ENCODE measurements at places on chromosomes 13 and 19.

- no peak for DNase-seq
Measured at GRCh38 chr13:98632961-98633360, 56.1 kb upstream of the STK24 start.

DNA sequence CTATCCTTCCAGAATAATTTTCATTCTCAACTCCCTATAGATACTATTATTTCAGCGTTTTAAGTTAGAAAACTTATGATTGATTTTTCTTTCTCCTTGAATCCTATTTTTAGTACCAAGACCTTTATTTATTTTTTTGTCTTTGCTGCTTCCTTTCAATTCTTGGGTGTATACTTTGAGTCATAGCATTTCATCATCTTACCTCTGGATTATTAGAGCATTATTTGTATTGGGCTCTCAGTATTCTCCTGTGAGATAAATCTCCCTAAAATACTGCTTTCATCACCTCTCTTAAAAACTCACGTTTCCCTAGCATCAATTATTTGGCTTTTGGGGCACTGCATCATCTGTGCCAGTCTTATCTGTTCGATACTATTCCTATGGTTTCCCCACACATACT, 222.8 kb downstream of the POSTN start:
- DNase-seq = no peak

GRCh38 chr19:50204811-50205675, 1.6 kb downstream of the MYH14 start:
- peak; percentile 59 for DNase-seq

DNA sequence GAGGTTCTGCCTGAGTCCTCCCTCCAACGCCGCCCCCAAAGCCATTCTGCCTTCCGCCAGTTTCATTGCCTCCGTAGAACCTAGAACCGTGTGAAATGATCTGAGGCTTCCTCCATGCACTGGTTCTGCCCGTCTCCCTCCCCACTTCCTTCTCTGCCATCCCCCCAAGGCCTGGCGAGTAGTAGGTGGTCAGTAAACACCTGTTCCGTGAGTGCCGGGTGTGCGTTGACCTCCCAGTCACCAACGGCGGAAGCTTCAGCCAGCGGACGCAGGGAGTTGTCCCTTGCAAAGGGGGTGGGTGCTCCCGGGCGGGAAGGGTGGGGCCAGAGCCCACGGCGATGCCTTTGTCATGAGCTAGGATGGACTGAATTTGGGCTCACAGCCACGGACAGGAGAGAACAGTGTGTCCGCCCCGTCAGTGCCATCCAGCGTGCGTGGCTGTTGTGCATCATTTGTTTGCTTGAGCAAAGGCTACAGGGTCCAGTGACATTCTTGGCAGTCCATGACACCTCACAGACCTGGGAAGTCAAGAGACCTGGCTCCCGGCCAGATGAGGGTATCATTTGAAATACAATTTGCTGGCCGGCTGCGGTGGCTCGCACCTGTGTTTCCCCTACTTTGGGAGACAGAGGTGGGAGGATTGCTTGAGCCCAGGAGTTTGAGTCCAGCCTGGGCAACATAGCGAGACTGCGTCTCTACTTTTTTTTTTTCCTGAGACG, 43.1 kb downstream of the NFIC start:
- DNase-seq = no peak

DNA sequence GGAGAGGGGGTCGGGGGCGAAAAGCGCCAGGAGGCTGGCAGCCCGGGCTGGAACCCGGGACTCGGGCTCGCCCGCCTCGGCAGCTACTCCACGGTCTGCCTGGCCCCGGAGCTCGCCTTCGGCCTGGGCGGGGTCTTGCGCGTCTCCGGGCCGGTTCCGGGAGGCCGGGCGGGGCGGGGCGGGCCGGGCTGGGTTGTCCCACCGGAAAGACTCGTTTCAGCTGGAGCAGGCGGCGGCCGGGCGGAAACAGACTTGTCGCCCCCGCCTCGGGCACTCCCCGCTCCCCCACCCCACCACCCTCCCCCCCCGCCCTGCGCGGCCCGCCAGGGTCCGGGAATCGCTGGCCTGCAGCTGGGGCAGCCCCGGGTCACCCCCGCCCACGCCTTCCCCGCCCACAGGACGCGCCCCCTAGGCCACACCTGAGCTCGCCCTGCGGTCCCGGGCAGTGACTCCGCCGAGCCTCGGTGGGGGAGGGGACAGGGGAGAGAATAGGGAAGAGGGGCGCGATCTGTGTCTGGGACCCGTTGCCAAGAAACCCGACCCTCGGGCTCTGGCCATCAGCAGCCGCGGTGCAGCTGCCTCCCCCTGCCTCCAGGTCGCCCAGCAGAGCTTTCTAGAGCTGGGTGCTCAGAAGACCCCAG, 109.4 kb downstream of the KCTD15 start:
- no peak for DNase-seq

GRCh38 chr19:33133438-33134031, 1.6 kb downstream of the WDR88 start:
- no peak for DNase-seq

DNA sequence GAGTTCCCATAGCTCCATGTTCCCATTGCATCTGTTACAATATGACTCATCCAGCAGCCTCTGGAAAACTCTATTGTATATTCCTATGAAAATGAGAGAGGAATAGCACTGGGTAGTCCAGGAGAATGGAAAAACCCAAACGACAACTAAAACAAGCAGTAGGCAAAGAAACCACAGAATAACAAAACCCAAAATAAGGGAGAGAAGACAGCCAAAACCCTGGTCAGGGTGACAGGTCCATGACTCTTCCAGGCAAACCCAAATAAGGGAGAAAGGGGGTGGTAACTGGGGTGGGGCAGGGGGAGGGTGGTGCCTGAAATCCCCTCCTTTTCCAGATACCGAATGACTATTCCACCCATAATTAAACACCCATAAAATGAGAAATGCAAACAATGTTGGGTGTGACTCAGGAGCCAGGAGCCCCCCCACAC, 4.0 kb upstream of the ZNF8 start:
- DNase-seq = no peak

DNA sequence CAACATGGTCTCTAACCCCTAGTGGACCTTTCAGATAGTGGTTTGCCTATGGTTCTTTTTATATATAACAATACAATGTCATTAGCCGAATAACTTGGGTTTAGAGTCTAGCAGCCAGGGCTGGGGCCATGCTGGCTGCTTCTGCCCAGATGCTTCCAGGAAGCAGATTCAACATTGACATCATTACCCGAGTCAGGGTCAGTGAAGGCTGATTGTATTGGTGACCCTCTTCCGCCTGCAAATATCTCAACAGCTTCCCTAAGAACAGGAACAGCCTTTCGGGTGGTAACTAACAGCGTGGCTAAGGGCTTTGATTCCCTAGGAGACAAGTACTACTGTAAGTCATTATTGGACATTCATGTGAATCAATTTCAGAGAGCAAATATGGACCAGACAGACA, 476.4 kb downstream of the UQCRFS1 start:
- DNase-seq = peak; percentile 5

GRCh38 chr13:60410299-60410698, 13.3 kb downstream of the TDRD3 start:
- no peak for DNase-seq

DNA sequence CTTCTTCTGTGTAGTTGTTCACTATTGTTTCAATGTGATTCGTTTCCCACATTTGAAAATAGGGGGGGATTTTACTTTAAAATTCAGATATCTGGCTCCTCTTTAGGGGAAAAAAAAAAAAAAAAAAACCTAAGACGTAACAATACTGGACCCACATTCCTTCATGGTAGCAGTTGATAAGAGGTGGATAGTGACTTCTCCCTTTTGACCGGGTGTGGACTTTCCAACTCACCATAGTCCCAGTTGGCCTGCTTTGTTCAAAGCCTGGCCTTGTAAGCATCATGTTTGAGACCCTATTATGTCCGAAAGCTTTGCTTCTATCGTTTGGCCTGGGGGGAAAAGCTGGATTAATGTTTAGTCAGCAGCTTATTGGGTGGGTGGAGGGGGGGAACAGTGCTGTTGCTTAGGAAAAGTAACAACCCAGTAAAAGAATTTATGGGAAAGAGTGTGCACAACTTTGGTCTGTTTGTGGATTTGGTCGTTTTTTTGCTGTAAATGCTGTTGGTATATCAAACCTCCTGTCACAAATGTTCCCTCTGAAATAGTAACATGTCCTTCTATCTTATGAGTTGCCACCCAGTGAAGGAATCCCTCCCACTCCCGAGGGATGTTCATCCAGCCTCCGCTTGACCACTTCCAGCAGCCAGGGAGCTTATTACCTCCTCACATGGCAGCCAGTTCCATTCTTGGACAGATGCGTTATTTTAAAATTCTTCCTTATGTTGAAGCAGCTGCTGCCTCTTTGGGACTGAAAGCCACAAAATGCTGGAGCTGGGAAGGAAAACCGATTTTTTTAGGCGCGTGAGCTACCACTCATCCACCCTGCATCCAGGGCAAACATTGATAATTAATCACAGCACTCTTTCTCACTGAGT, 10.4 kb downstream of the SAMD4B start:
- DNase-seq = no peak

- DNase-seq = no peak
Measured at GRCh38 chr13:112616586-112617362, 28.8 kb upstream of the TUBGCP3 start.

DNA sequence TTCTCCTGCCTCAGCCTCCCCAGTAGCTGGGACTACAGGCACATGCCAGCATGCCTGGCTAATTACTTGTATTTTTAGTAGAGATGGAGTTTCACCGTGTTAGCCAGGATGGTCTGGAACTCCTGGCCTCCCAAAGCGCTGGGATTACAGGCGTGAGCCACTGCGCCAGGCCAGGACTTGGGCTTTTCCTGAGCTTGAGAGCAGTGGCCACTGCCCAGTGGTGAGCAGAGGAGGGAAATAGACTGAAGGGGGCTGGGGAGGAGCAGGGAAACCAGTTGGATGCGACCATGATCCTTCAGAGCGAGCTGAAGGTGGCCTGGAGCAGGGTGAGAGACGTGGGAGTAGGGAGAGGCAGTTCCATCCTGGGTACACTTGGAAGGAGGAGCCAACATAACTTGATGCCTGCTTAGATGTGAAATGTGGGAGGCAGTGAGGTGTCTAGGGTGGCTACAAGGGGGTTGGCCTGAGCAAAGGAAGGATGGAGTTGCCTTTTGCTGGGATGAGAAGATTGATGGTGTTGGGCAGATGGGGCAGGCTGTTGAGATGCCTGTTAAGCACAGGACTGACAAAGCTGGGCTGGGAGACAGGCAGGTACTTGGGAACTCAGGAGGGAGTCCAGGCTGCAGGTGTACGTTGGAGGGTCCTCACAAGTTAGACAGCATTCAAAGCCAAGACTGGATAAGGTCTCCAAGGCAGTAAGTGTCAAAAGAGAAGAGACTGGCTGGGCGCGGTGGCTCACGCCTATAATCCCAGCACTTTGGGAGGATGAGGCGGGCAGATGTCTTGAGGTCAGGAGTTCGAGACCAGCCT, 31.8 kb downstream of the KCTD15 start:
- DNase-seq = no peak

- no peak for DNase-seq
Measured at GRCh38 chr19:9735986-9736385, 32.6 kb downstream of the ZNF846 start.

- no peak for DNase-seq
Measured at GRCh38 chr19:16846901-16847300, 17.7 kb downstream of the SIN3B start.

DNA sequence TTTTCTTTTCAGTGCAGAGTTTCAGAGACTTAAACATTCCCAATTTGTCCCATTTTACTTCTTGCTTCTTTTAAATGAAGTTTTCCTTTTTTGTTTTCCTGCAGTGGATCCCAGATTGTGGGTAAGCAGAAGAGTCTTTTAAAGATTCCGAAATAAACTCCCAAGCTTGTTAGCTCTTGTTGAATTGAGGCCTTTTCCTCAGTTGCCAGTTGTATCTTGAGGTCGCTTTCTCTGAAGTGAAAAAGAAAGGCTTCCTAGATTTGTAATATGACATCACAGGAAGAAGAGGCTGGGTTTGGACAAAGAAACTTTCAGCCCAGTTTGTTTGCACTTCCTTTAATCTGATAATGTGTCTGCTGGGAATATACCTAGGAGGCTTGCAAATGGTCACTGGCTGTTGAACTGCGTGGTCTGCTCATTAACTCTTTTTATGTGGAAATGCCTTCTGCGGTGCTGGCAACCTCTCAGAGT, at the start of gene LPAR6:
LPAR6 (minus strand) TSS at position 233 of the 471 bp plus-strand sequence. CDS start 690 bp downstream, outside the sequence.
- peak; percentile 65 for DNase-seq

DNA sequence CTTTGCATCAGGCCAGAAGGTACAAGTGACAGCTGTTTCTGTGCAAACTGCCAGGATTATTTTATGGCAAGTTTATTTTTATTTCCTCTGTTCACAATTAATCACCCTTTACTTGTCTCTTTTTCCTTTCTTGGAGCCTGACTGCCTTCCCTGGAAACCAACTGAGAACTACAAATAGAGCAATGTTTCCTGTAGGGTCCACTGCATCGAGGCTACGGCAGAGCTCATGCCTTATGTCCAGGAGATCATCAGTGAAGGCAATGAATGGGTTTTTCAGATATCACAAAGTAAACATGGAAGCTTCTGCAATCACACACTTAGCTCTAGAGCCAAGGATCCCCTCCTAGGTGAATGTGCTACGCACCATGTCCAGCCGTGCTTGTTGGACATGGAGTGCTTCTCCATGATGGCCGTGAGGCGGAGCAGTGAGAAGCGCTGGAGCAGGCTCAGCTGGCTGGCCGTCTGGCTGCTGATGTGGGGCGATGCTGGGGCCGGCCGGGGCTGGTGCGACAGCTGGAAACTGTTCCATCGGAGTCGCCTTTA, 110.9 kb downstream of the KL start:
- DNase-seq = no peak

DNA sequence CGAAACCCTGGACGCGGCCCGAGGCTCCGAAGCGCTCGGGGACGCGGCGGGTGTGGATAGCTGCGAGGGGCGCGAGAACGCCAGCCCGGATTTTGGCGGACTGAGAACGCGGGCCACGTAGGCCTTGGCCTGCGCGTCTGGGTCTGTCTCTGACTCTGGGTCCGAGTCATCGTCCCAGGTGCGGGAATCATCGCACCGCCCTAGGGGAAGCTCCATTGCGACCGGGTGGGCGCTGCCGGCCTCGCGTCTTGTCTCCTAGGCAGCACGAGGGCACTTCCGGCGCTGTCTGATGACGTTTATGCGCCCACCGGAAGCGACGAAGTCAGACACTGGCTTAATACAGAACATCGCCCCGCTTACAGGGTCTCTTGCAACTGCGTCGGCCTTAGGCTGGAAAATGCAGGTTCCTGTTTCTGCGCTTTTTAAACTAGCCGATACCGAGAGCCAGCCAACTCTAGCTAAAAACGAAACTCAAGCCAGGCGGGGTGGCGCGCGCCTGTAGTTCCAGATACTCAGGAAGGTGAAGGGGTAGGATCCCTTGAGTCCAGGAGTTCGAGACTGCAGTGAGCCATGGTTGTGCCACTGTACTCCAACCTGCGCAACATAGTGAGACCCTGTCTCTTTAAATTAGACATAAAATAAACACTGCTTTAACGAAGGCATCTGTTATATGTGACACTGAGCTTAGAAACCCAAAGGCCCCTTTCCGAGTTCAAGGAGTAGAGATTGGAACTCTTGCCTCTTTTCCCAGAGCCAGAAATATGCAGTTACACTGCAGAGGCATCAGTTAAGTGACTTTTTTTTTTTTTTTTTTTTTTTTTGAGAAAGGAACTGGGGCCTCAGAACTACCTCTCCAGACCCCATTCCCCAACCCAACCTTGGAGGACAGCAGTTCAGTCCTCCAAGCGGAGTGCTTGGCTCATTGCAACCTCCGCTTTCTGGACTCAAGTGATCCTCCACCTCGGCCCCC, at the start of gene FBXW9:
FBXW9 (minus strand) TSS at position 266 of the 970 bp plus-strand sequence; CDS start at position 216, 50 bp downstream.
- DNase-seq = peak; percentile 85

GRCh38 chr13:68927387-68928026, 1180.1 kb upstream of the ATXN8OS start:
- no peak for DNase-seq

GRCh38 chr13:79432992-79433391, 26.9 kb upstream of the RBM26 start:
- DNase-seq = no peak

Measured in right kidney (tissue), 9 donors.